ENCODE measurements at places on chromosomes 2 and 18. TPM values are rescaled to one million over a fixed set of nuclear protein-coding genes. Genes with fewer than 3 reads are reported as not detected.

CAPN13 gene
- total RNA-seq = not detected

NXPH2 gene
- total RNA-seq = not detected

SPATA3 gene
- not detected for total RNA-seq

TLX2 gene
- total RNA-seq = not detected

HOXD13 gene
- not detected for total RNA-seq

SLC35G4 gene
- not detected for total RNA-seq

FZD7 gene
- total RNA-seq = 10.3 TPM

CPLX4 gene
- total RNA-seq = not detected
